Gastroesophageal sphincter (tissue), 4 donors: ENCODE measurements at places on chromosomes 11 and 22. TPM values are rescaled to one million over a fixed set of nuclear protein-coding genes. Genes with fewer than 3 reads are reported as not detected.

SYTL2 gene
- total RNA-seq: 23.6 TPM

PLAAT3 gene
- 49.4 TPM for total RNA-seq

CREB3L1 gene
- 1.9 TPM for total RNA-seq

ZW10 gene
- 9.8 TPM for total RNA-seq

GRCh38 chr22:35148866-35149548, 83.0 kb downstream of the ISX start:
- no peak for ATAC-seq

DNA sequence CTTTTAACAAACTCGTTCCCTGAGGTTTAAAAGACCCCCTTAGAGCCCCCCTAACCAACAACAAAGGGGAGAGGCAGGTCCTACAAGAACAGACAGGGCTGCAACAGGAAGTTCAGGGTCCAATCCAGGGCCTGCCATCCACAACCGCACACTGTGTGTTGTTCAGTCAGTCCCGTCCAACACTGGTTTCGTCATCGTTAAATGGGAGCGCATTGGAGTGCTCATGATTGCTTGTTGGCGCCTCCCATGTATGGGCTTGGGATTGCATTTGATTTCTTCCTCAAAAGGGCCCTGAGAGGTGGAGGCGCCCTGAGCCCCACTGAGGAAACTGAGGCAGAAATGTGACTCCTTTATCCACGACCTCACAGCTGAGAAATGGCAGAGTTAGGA, 174.1 kb downstream of the MN1 start:
- no peak for ATAC-seq
